Type B pancreatic cell (in vitro differentiated cells): ENCODE measurements at places on chromosomes 12 and 14. TPM values are rescaled to one million over a fixed set of nuclear protein-coding genes. Genes with fewer than 3 reads are reported as not detected.

- H3K27me3 ChIP-seq: peaks cover 6% of the 10 kb centered on the region
- H3K36me3 ChIP-seq: no peaks in the 10 kb centered on the region
- DNase-seq: no peak
Observed at GRCh38 chr14:52824462-52824861, 33.1 kb upstream of the GNPNAT1 start.

DNA sequence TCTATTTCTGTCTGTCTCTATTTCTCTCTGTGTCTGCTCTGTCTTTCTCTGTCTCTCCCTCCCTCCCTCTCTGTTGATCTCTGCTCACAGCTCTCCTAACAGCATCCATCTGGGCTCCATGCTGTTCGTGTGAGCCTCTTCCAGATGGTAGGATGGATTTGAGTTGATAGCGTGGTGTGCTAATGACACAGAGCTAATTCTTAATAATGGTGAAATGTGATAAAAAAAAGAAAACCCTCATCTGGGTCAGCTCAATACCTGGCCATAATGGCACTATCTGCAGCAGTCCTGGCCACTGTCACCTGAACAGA, 96.4 kb downstream of the AACS start:
- H3K27ac ChIP-seq: no peak overlapping the region
- no peak overlapping the region for H3K4me3 ChIP-seq
- H3K27me3 ChIP-seq: peaks cover 4% of the 10 kb centered on the region
- H3K36me3 ChIP-seq: no peaks in the 10 kb centered on the region
- no peak for DNase-seq
- H3K4me1 ChIP-seq: peaks cover 5% of the 10 kb centered on the region

DNA sequence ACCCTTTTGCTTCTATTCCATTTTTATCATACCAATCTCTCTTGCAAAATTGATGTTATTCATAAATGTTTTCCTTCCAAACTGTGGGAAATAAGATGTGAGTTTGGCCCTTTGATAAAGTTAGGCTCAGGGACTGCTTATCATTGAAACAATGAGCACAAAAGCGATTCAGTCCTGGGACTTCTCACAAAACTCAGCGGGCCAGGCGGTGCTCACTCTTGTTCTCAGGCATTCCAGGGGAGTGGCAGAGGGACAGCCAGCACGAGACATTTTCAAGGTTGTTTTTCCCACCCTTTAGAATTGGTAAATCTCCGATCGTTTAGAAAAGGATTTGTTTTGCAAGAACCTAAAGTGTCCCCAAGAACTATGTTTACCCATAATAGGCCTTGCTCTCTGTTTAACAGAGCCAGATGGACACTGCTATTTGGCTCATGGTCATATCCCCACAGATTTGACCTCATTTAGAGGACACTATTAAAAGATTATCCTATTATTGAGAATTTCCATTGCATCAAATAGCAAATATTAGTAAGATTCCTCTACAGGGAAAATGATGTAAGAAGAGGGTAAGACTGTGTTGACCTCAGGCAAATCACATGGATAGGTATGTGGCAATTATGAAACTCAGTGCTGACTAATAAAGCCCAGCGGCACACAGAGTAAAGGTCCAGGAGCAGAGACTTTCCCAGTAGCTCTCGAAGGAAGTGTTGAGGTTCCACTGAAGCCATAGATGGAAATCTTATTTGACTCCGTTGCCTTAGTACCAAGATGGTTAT, 102.7 kb upstream of the USP44 start:
- peaks cover 3% of the 10 kb centered on the region for H3K27me3 ChIP-seq
- H3K4me3 ChIP-seq: peak overlapping the region; percentile 56
- H3K4me1 ChIP-seq: peaks cover 22% of the 10 kb centered on the region
- peak overlapping the region; percentile 90 for H3K27ac ChIP-seq

The ESRRB gene
- total RNA-seq: 0.40 and 0.94 TPM in 2 replicates

The AGAP2 gene
- total RNA-seq: 0.33 and 4.1 TPM in 2 replicates

The LDHB gene
- total RNA-seq: 798 and 848 TPM in 2 replicates
